ENCODE measurements at places on chromosomes 3 and 15. TPM values are rescaled to one million over a fixed set of nuclear protein-coding genes. Genes with fewer than 3 reads are reported as not detected.

DNA sequence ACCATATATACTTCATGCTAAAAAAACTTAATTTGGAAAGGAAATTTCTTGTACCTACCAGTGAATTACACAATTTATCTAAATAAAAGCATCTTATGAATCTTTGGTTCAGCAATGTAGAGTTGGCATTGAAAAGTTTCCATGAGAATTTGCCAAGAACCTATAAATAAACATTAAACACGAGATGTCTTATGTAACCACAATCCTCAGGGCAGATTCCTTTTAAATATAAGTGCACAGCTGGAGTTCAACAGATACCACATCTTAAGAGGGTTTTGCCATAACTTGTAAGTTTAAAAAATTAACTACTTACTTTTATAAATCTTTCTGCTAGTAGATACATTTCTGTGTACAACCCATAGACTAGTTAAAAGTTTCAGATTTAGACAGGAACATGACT, 499.3 kb upstream of the ARRDC4 start:
- no peak for DNase-seq

DNA sequence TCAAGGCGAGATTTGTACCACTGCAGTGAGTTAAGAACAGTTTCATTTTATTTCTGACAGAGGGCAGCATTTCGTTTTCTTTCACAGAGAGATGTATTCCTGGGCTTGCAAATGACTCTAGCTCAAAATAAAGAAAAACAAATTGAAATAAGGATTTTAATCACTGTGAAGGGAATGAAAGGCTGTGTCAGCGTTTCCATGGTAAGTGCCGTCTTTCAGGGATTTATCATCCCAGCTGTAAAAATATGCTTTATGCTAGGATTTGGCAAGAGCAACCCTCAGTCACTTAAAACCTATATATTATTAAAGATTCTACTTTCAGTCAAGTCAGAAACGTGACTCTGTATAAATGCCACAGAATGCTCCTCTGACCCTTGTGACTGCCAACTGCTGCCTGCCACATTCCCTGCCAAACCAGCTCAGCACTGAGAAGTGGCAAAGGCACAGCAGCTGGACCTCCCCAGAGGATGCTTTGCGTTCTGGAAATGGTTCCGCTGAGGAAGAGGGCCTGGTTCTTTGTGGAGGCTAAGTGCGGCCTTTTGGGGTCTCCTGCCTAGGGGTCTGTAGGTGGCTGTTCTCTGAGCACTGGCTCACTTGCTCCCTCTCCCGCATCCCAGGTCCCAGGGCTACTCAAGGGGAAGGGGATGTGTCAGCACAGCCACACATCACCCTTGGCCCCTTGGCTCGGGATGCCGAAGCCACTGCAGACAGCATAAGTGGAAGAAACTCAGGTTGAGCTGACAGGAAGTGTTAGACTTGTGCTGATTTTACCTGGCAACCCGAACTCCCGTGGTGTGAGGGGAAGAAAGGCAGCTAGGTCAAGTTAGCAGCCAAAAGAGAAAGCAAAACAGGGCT, 56.6 kb upstream of the POMGNT2 start:
- DNase-seq = peak; percentile 65

GRCh38 chr3:11001020-11001657, 8.6 kb downstream of the SLC6A1 start:
- DNase-seq = no peak

DNA sequence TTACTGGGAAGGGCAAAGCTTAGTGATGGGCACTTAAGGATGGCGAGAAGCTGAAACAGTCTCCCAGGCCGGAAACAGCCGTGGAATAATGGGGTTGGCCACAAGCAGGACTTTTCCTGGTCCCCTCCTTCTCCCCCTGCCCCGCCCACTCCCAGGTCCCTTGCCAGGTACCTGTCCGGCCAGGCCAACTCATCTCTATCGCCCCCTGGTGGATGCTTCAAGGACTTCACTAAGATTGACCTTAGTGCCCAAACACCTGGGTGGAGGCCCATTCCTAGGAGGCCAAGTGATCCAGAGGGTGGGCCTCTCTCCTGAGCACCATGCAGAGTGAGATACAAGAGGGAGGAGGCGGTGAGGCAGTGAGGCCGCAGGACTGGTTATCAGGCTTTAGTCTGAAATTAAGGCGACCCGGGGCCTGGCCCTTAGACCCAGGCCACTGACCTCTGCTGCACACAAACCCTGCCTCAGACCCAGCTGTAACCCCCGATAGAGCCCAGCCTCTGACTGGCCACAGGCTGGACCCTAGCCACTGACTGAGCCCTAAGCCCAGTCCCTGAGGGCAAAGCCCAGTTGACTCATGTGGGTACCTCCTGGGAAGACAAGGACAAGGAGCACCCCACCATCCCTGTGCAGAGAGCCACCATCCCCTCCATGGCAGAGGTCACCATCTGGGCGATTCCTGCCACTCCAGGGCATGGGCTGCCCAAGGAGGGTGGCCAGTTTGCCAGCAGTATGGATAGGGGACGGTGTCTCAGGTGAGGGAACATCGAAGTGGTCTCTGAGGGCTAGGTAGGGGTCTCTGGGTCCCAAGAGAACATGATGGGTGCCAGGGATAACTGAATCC, 37.6 kb downstream of the VIPR1 start:
- no peak for DNase-seq

GRCh38 chr3:142459929-142460328, 12.1 kb upstream of the XRN1 start:
- DNase-seq = no peak

DNA sequence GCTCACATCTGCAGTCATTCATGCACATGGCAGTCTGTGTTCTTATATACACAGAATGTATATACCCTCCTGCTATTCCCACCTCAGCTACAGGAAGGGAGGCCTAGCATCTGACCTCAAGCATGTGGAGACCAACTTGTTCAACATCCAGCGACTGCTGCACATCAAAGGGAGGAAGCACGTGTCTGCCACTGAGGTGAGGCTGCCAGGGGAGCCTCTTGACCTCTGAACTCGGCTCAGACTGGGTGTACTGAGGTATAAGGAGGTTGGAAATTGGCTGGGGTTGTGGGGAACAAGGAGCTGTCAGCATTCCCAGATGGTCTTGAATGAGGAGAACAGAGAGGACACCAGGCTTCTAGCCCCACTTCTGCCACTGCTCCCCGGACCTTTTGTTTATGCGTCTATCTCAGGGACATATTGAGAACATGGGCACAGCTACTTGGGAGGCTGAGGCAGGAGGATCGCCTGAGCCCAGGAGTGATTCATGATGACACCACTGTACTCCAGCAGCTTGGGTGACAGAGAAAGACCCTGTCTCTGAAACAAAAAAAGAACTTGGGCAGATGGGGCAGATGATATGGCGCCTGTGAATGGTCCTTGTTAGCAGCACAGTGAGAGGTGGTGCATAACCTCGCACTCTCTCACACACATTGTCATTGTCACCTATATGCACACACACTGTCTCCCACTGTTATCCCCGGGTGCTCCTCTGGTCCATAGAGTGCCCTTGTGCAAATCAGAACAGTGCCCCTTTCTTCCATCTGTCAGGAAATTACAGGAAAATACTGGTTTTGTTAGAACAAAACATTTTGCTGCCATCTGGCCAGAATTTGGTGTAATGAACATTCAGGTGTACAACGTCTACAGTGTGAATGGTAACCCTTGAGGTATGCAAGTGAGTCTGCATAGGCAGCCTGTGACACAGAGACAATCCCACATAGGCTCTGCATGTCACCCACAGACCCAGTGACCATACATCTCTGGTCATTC, 5.4 kb downstream of the VILL start:
- DNase-seq = no peak

DNA sequence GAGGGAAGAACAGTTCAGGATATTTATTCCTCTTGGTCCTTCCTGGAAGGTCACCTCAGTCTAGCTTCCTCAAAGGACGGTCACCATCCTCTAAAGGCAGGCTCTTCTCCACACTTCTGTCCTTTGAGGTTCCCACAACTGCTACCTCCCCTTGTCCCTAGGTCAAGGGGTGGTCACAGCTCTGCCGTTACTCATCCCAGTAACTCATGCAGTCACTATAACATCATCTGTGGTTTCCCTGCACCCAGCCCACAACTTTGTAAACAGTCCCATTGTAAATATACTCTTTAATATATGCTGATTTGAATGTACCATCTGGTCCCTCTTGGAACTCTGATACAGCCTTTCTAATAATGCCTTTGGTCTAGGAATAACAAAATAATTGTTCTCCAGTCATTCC, 887.4 kb downstream of the FHIT start:
- DNase-seq = no peak

DNA sequence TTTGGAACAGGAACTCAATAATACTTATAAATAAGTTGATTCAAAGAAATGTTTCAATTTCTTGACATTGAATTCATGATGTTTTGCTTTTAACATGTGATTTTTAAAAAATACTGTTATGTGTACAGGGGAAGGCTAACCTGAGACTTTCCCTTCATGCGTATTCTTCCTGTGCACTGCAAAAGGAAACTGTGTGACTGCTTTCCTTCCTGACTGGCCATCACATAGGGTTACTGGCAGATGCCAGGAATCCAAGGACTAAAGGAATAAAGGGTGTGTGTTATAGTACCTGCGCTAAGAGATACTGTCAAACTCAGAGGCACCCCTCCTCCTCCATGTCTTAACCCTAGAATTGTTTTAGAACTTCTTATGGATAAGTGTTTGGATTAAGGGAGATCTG, 236.0 kb downstream of the UBE2E2 start:
- peak; percentile 5 for DNase-seq

DNA sequence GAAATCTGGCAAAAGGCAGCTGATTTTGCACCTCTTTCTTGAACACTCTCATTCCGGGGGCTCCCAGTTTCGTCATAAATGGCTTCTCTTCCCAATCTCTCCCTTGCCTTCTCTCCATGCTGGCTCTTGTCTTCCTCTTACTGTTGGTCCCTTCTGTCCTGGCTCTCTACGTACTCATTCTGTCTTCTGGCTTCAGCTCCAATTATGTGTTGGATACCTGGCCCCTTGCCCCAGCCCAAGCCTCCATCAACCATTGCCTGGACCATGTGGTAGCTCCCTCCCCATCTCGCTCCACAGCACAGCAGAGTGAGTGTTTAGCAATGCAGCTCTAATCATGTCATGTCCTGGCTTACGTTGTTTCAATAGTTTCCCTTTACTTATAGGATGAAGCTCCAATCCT, 21.7 kb upstream of the KY start:
- no peak for DNase-seq

DNA sequence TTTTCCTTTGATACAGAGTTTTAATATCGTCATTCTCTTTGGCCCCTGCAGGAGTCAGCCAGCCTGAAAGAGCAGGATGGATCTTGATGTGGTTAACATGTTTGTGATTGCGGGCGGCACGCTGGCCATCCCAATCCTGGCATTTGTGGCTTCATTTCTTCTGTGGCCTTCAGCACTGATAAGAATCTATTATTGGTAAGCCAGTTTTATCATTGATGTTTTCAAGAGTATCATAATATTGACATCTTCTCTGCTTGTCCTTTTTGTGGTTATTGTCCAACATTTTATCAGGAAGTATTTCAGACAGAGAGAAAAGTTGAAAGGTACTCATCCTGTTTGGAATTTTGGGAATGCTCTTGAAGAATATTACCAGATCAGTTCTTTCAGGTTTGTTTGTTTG, 18.9 kb downstream of the ABHD6 start:
- DNase-seq = no peak

ECE2 gene
- not detected for total RNA-seq

SYNPR gene
- total RNA-seq = 0.20 TPM

CFAP100 gene
- not detected for total RNA-seq

GPR149 gene
- not detected for total RNA-seq
